Psoas muscle (tissue), 8 donors: ENCODE measurements at places on chromosomes 3 and 15. TPM values are rescaled to one million over a fixed set of nuclear protein-coding genes. Genes with fewer than 3 reads are reported as not detected.

DNA sequence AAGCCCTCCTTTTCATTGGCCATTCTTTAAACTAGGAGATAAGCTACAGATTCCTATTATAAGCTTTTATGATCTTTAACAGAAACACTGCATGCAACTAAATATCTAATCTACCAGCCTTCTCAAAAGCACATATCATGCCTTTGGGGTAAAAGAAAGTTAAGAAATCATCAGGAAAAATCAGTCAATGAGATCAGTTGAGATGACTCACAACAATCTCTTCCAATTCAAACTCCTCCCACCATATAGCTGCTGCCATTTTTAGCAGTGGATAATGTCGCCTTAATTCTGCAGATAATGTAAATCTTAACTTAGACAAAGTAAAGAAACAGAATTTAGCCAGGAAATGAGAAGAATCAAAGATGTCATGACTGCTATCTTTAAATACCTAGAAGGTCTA lies 135.2 kb upstream of the BCL6 start:
- no peaks in the 10 kb centered on the region for H3K4me1 ChIP-seq
- H3K36me3 ChIP-seq = no peaks in the 10 kb centered on the region
- DNase-seq = no peak
- H3K27me3 ChIP-seq = no peaks in the 10 kb centered on the region
- no peak overlapping the region for H3K4me3 ChIP-seq
- no peak overlapping the region for H3K27ac ChIP-seq

DNA sequence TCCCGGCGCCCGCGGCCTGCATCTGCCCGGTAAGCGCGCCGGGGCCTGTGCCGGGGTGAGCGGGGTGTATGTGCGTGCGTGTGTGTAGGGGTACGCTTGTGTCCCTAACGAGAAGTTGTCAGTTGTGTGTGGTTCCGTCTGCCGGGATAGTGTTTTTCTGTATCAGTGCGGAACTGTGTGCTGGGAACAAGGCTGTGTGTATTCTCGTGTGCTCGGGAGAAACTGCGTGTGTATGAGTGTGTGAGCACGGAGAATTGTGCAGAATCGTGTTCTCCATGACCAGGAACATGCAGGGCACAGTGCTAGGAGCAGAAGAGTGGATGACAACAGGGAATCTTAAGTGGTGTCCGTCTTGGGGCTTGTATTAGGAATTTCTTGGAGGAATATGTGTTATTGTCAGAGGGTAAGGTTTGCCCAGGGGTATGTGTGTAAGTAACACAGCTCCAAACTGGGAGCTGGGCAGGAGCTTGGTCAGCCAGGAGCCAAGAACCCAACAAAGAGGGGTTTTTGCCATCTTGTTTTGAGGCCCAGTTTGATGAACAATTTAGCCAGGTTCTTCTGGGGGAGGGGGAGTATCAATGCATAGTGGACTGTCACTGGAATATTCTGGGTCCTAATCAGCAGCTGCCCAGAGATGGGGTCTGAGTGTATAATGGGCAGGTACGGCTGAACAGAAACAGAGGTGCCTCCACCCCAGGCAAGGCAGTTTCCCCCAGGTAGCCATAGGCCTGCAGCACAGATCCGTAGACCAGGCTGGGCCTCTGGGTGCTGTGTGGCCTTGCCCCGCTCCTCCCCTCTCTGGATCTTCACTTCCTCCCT lies 2.1 kb downstream of the ISL2 start:
- H3K4me3 ChIP-seq = peak overlapping the region; percentile 39
- DNase-seq = no peak
- H3K4me1 ChIP-seq = peaks cover 60% of the 10 kb centered on the region
- H3K27ac ChIP-seq = no peak overlapping the region
- H3K27me3 ChIP-seq = peaks cover 75% of the 10 kb centered on the region

DNA sequence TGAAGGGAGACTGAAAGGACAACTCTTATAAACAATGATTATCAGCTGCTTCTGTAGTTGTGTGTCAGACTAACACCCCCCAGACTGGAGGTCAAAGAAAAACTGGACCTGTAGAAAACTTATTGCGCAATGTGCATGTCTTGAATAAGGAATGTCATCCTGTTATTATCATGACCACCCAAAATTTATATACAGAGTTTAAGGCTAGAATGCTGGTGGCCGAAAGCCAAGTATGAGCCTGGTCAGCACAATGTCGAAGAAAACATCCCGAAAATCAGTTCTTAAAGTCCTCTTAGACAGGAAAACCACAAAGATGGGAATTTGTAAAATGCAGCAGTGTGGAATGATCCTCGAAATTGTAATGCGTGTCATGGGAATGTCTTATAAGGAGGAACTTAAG lies 29.3 kb downstream of the RFTN1 start:
- H3K27ac ChIP-seq = peak overlapping the region; percentile 17
- peaks cover 33% of the 10 kb centered on the region for H3K4me1 ChIP-seq
- H3K36me3 ChIP-seq = peaks cover 2% of the 10 kb centered on the region
- DNase-seq = no peak
- H3K4me3 ChIP-seq = no peak overlapping the region
- no peaks in the 10 kb centered on the region for H3K27me3 ChIP-seq

- peaks cover 16% of the 10 kb centered on the region for H3K4me1 ChIP-seq
- no peak overlapping the region for H3K4me3 ChIP-seq
- no peaks in the 10 kb centered on the region for H3K27me3 ChIP-seq
- H3K36me3 ChIP-seq = no peaks in the 10 kb centered on the region
Observed at GRCh38 chr3:51568036-51568435, 29.5 kb downstream of the RAD54L2 start.

DNA sequence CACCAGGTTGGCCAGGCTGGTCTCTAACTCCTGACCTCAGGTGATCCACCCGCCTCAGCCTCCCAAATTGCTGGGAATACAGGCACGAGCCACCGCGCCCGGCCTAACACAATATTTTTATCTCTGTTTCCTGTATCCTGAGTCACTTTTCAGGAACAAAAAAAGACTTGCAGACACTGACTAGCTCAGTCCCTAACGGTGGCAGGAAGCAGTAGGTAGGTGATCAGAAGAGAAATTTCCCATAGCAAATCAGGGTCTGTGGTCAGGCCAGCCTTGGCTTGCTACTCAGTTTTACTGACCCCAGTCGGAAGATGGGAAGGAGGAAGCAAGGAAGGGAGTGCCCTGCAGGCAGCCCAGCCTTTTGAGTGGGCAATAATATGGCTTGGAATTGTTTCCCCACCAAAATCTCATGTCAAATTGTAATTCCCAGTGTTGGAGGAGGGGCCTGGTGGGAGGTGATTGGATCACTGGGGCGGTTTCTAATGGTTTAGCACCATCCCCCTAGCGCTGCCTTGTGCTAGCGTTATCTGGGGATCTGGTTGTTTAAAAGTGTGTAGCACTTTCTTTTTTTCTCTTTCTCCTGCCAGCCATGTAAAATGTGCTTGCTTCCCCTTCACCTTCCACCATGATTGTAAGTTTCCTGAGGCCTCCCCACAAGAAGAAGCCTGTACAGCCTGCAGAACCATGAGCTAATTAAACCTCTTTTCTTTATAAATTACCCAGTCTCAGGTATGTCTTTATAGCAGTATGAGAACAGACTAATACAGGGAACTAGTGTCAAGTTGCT lies 19.5 kb upstream of the CDCP1 start:
- H3K27ac ChIP-seq = no peak overlapping the region
- no peak overlapping the region for H3K4me3 ChIP-seq
- H3K36me3 ChIP-seq = no peaks in the 10 kb centered on the region
- peaks cover 17% of the 10 kb centered on the region for H3K4me1 ChIP-seq

DNA sequence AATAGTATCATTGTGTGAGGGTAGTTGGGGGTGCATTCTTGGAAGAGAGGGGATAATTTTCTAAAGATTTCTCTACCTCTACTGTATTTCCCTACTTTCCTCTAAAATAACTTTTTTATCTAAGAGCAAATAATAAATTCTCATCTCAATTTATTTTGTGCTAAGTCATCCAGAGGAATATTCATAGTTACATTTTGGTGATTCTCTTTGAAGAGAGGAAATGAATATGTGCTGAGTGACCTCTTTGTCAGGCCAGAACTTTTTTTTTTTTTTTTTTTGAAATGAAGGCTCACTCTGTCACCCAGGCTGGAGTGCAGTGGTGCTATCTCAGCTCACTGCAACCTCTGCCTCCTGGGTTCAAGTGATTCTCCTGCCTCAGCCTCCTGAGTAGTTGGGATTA lies 15.1 kb upstream of the CCDC80 start:
- H3K27me3 ChIP-seq = no peaks in the 10 kb centered on the region
- no peaks in the 10 kb centered on the region for H3K4me1 ChIP-seq
- H3K36me3 ChIP-seq = no peaks in the 10 kb centered on the region
- H3K27ac ChIP-seq = no peak overlapping the region

- DNase-seq = no peak
- H3K36me3 ChIP-seq = no peaks in the 10 kb centered on the region
- H3K4me3 ChIP-seq = no peak overlapping the region
- H3K27ac ChIP-seq = no peak overlapping the region
- H3K4me1 ChIP-seq = no peaks in the 10 kb centered on the region
- H3K27me3 ChIP-seq = no peaks in the 10 kb centered on the region
Observed at GRCh38 chr15:29089731-29090616, 179.6 kb downstream of the NSMCE3 start.

The GOLGA8S gene
- polyA plus RNA-seq = 0.01 TPM
